CD8-positive, alpha-beta memory T cell (primary cell): ENCODE measurements at places on chromosomes 16 and 17.

- no peak for DNase-seq
These were observed 25.9 kb upstream of the SMURF2 start for GRCh38 chr17:64687961-64688360.

DNA sequence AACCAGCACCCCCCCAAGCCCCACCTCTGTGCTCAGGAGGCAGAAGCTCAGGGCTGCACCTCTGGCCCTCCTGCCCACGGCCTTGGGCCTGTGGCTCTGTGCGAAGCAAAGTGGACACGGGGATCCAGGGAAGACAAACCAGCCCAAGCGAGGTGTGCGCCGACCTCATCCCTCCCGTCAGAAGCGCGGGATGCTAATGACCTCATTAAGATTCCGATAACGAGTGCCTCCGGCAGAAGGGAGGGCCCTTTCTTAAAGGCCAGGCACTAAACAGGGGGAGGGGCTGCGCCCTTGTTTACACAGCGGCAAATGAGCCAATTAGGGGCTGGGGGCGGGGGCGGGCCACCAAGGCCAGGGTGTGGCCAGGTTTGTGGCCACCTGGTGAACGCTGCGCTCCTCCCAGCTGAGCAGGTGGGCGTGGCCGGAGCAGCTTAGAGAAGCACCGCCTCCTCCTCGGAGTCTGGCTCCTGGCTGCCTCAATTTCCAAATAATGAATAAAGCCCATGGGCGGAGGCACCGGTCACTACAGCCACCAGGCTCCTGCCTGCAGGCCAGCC, 3.2 kb downstream of the CBX4 start:
- peak; percentile 48 for DNase-seq

GRCh38 chr17:2191227-2191626, 112.4 kb downstream of the SMG6 start:
- DNase-seq = no peak

DNA sequence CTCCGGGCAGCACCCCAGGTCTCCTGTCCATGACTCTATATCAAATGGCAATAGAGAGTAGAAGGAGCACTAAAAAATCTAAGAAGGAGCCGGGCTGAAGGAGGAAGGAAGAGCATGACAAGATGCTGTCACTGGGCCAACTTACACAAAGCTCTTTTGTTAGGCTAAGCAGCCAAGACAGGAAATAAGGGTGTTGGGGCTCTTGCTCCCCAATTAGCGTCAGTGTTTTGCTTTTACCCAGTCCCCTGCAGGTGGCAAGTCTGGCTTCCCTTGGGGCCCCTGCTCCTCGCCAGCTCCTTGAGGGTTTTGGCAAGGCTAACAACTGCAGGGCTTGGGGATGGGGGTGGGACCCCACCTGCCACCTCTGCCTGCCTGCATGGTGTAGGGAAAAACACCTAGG, 120.5 kb downstream of the CCT6B start:
- no peak for DNase-seq

- DNase-seq = no peak
These were observed 6.6 kb downstream of the ABI3 start for GRCh38 chr17:49216953-49217650.

GRCh38 chr16:4679850-4680636, 13.3 kb upstream of the NUDT16L1 start:
- no peak for DNase-seq

GRCh38 chr16:20167323-20167722, 93.6 kb upstream of the GPR139 start:
- DNase-seq = no peak

DNA sequence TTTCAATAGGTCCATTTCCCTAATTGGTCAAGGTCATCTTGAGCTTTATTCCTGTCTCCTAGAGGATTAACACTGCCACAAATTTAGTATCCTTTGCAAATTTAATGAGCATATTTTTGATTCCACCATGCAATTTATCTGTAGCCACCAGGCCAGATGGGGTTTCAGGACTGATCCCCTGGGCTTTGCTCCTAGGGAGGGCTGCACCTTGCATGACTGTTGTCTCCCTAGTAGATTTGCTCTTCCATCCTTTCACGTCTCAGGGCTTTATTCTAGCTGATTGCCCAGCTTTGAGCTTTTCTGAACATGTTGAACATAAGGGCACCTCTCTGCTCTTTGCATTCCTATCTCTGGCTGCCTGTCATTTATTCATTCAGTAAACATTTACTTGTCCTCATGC, 7.7 kb upstream of the KCNH6 start:
- no peak for DNase-seq

DNA sequence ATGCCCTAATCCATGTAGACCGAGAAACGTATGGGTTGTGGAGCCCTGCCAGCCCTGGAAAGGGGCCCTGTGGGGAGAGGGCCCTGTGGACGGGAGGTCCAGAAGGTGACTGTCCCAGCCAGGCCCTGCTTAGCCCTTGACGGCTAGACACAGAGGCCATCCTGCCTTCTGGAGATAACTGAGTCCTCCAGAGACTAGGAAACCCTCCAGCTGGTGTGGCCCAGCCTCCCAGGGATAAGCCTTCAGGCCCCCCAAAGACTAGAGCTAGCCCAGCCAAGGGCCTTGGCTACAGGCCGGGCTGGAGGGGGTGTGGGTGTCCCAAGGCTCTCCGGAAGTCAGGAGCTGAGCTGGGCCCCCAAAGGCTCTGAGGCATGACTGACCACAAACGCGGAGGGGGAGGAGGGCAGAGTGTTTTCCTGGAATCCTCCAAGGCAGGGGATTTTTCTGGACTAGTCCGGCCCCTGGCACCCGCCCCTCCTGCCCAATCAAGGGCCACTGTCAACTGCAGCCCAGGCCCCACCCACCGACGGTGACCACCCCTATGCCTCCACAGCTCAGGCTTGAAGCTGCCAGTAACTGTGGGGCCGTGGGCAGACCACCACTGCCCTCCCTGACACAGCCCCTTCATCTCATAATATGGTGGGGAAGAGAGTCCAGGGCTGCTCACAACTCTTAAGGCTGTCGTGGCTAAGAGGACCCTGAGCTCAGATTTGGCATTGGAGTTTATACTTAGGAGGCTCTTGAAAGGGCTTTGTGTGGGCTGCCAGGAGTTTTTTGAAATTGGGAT, 885 bp upstream of the VASN start:
- DNase-seq = no peak
